COR-L47 (cell line): ENCODE measurements at places on chromosomes 11 and 22.

GRCh38 chr11:36098853-36099375, 155.1 kb downstream of the LDLRAD3 start:
- DNase-seq, result no peak

GRCh38 chr22:33050614-33051182, 7.5 kb downstream of the SYN3 start:
- DNase-seq, result no peak

DNA sequence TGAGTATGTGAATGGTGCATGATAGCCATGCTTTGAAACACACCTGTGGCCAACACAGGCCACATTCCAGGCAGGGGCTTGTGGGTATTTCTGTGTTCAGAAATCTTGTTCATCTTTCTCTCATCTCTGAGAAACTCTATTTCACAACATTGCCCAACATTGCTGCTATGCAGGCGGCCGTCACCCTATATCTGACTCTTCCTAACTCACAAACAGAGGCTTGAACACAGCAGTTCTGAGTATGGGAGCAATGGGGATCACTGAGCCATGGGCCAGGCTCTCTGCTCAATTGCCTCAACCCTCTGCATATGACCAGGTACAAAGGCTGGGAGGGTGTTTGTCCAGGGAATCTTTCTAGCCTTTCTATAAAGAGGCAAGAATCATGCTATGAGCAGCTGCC, 259.9 kb downstream of the BUD13 start:
- DNase-seq, result no peak

DNA sequence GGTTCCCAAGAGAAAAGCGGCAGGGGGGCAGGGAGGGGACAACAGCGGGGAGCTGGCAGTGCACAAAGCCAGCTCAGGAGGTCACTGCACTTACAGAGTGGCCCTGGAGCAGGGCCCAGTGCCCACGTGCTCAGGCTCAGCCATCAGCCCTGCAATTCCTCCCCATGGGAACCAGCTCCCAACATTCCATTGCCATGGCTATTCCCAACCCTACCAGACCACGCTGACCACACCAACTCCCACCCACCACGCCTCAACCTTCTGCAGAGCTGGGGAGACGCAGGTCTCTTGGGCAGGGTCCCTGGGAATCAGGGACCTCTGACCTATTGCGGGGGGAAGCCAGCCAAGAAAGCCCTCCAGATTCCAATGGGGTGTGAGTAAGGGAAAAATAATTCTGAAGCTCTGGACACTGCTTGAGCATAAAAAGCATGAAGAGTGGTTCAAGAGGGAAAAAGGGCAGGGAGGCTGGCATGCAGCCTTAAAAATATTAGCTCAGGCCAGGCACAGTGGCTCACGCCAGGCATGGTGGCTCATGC, 38.3 kb upstream of the TFIP11 start:
- DNase-seq, result no peak

- no peak for DNase-seq
These were observed 31.6 kb downstream of the SLC36A4 start for GRCh38 chr11:93166194-93166593.

GRCh38 chr11:106988151-106989077, 29.9 kb downstream of the GUCY1A2 start:
- no peak for DNase-seq

- peak; percentile 94 for DNase-seq
These were observed at the start of gene CNTN5 for GRCh38 chr11:99020352-99021225. Gene CNTN5 (plus strand): TSS chr11:99020949.

DNA sequence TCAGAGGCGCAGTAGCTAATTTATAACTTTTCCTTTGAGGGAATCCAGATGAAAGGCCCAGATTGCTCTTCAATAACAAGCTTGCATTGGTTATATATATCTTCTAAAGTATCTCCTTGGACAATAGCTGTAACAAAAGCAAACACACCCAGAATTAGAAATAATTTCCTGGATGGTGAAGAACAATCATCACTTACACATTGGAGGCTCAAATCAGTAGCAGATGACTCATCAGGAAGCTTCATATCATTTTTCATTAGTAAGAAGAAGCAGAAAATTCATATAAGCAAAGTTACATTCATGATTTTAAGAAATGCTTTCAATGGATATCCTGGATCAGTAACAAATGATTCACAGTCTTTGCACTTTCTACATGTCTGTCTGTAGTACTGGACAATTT, 173.6 kb upstream of the CCDC90B start:
- no peak for DNase-seq

DNA sequence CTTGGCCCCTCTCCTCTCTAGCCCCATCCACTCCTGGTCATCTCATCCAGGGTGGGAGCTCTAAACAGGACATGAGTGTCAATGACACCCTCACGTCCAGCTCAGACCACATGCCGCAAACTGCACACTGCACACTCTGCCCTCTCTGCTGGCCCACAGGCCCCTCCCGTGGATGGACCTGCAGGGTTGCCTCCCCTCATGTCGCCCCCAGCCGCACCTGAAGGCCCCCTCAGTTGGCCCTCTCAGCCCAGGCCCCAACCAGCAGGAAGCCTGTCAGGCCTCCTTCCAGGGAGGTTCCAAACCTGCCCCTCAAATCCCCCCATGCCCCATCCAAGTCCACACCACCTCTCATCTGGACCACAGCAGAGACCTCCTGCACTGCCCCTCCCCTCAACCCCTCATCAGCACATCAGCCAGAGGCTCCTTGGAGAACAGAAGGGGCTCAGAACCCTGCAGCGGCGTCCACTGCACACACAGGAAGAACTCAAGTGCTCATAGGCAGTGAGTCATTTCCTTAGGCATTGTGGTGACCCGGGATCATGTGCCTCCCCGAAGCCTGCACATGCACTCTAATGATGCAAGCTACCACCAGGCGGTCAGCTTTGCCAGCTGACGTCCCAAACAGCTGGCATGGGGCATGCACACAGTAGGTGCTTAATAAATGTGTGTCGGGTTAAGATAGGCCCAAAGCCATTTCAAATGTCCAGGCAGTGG, 12.9 kb upstream of the CDKN1C start:
- no peak for DNase-seq

DNA sequence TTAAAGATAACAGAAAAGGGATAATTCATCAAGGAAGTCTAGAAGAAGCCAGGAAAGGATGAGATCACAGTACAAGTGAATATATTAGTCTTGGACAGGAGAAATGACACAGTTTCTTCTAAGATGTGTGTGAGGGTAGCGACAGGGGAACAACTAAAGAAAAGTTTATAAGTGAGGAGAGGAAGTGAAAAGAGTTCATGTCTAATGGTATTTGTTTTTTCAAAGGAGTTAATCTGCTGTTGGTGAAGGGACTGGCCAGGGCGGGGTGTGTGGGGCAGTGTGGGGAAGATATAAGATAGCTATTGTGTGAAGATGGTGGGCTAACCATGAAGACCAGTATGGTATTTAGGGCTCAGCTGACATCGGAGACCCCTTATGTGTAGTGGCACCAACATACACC, 7.6 kb upstream of the PPFIBP2 start:
- DNase-seq, result no peak

- DNase-seq, result peak; percentile 42
These were observed 879.4 kb upstream of the TENM4 start for GRCh38 chr11:80320226-80320625.

DNA sequence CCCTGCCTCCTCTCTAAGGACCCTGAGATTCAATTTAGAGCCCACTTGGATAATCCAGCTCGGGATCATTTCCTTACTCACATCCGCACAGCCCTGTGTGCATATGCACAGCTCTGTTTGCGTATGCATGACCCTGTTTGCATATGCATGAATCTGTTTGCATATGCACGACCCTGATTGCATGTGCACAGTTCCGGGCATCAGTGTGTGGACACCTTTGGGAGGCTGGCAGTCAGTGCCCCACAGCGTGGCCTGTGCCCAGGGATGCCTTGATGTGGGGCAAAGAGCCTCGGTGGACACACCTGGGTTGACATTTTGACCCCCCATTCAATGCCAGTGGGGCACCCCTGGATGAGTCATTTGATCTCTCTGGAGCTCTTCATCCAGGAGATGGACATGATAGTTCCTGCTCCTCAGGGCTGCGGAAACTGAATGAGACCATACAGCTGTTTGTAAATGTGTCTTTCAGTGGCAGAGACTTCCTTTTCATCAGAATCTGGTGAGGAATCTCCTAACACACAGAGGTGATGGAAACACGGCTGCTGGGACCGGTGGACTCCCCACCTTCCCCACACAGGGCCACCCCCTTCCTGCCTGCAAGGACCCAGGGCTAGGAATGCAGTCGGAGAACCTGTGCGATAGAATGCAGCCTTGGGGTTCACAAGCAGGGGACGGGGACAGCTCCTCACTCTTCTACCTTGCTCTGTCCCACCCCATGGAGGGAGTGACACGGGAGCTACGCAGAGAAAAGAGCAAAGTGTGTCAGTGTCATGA, 41.2 kb downstream of the MYEOV start:
- DNase-seq, result no peak

DNA sequence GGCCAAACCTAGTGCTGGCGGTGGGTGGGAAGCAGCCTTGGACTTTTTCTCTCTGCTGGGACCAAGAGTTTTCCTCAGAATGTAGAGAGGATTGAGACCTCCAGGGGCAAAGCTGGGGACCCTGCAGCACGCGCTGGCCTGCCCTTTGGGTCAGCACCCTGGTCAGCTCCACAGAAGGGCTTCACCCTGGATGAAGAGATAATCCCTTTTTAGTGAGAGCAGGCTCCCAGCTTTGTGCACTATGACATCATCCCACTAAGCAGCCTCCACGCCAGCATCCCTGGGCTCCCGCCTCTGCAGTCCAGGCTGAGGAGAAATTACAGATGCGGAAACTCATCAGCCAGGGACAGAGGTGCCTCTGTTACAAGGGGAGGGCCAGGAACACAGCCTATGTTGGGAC, 23.5 kb downstream of the DRICH1 start:
- no peak for DNase-seq

DNA sequence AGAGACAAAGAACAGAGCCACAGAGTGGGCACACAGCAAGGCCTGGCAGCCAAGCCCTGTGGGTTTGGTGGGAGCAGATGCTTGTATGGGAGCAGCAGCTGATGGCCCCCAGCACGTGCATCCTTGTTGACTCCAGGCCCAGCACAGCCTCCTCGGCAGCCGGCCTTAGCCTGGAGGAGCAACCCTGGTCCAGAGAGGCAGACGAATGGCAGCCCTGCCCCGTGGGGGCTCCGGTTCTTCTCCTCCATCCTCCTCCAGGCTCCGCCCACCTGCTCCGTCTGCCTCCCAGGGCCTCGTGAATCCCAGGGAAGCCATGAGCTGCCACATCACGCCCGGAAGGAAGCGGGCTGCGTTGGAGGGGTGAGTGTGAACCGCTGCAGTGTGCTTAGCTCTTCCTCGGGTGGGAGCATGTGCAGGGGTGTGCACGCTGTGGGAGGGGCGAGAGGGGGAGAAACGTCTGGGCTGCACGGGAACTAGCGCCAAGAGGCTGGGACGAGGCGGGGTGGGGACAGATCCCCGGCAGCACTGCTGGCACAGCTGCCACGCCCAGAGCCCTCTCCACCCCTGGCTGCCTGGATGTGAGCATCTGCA, 36.3 kb upstream of the JAM3 start:
- DNase-seq, result peak; percentile 73

GRCh38 chr11:123233280-123233974, 38.4 kb upstream of the CLMP start:
- no peak for DNase-seq

DNA sequence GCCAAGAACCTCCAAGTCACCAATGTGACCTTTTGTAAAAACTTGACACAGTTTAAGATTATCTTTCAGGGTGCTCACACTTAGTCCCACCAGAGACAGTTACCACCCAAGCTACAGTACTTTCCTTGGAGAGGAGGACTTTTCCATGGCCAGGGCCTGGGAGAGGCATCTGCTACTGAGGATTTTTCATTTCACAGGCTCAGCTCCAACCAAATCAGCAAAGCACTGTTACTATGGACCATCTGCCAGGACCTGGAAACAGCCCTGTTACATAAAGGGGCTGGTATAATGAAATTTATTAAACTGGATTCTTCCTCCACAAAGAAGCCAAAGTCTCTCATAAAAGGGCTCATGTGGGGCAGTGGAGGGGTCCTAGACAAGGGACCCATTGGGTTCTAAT, 38.6 kb downstream of the SERGEF start:
- DNase-seq, result no peak

DNA sequence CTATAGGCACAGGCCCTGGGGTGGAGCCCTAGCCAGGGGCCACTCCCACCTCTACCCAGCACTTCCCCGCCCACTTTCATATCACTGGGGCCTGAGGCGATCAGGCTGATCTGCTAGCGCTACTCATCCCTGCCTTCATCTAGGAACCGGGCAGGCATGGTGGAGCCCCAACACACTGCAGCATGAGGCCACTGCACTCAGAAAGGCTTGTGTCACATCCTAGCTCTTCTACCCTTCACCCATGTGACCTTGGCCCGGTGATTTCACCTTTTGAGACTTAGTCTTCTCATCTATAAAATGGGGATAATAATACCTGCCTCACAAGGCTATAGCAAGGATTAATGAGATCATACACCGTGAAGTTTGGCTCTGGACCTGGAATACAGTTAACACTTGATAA, 18.1 kb upstream of the GDPD5 start:
- no peak for DNase-seq

DNA sequence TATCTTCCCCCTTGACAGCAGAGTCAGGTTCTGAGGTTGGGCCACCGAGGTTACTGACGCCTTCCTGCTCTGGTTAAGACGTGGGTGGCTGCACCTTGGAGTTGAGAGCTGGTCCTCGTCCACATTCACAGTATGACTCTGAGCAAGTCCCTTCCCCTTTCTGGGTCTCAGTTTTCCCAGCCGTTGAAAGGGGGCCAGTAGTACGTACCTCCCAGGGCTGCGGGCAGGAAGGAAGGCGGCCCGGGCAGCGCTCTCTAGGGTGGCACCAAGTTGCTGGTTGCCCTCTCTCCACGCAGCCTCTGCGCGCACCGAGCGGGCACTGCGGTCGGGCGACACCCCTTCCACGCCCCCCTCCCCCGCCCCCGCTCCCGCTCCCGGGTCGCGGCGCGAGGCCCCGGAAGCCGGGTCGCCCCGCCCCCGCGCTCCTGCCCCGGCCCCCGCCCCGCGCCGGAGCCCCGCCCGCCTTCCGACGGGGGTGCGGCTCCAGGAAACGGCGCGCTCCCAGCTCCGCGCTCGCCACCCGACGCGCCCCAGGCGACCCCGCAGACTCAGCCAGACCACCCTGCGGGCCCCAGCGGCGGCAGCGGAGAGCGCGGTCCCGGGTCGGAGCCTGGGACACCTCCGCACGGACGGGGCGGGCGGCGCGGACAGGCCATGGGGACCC, at the start of gene EHBP1L1:
TSS of gene EHBP1L1 (plus strand) at position 486 of the 664 bp plus-strand sequence. CDS start 250 bp downstream, outside the sequence.
- DNase-seq, result peak; percentile 33

DNA sequence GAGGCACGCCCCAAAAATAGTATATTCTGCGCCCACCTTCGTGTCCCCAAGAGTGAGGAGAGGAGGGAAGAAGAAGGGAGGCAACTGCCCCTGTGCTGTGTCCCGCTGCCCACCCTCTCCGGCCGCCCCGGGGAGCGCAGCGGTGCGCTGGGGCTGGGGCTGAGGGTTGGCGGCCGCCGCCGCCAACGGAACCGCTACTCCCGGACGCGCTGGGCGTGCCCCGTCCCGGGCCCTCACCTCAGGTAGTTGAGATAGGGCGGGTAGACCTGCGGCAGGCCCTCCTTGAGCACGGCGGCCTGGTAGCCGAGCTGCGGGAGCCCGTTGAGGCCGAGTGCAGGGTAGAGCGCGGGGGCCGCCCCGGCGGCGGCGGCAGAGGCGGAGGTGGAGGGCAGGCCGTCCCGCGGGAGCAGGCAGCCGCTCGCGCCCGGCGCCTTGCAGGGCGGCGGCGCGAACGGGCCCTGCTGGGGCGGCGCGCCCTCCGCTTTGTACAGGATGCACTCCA, 2.4 kb downstream of the PGR start:
- DNase-seq, result no peak
